ENCODE measurements at places on chromosomes 16 and 17.

DNA sequence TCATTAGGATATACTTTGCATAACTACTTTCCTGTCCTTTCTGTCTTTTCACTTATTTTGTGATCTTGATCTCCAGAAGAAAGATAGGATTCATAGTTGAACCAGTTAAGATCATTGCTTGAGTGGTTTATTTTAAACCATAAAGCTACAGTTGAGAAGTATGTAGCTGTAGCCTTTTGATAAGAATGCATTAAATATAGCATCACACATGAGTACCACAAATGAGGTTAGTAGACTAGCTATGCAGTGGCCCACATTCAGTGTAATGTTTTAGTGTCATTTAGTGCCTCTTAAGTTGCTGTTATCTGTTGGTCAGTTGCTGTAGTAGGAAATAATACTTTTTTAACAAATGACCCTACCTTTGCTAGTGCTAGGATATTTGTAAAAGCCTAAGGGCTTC is 1.3 kb downstream of the NLK start:
- no peak for DNase-seq

DNA sequence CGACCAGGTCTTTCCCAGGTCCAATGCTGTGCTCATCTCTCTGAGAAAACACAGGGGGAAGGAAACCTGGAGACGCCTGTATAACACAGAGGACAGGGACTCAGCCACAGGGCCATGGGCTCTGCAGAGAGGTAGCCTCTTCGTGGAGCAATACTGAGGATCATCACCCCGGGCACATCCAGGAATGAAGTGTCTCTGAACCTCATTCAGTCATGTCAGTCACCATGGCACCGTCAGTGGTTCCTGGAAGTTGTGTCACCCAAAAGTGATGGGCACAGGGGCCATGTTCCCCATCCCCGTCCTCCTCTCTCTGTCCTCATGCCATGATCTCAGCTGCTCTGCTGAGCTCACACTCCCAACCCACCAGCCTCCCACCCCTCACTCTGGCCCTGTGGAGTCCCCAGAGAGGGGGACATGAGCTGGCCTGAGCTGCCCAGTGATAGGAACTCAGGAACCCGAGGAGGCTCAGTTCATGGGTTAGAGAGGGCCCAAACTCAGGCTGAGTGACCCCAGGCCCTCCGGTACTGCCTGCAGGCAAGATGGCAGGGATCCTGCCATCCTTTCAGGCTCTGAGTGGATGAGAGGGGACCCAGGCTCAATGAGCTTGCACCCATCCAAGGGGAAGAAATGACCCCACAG is 53.4 kb downstream of the PITPNM3 start:
- DNase-seq = no peak

DNA sequence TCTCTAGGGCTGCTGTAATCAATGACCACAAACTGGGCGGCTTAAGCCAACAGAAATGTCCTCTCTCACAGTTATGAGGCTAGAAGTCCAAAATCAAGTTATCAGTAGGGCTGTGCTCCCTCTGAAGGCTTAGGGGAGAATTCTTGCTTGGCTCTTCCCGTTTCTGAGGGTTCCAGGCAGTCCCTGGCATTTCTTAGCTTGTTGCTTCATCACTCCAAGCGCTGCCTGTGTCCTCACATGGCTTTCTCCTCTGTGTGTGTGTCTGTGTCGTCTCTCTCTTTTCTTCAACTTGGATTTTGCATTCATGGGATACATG is 13.7 kb upstream of the CDC42EP4 start:
- no peak for DNase-seq

- peak; percentile 81 for DNase-seq
These were observed 4.2 kb downstream of the TRADD start for GRCh38 chr16:67155295-67156142.

DNA sequence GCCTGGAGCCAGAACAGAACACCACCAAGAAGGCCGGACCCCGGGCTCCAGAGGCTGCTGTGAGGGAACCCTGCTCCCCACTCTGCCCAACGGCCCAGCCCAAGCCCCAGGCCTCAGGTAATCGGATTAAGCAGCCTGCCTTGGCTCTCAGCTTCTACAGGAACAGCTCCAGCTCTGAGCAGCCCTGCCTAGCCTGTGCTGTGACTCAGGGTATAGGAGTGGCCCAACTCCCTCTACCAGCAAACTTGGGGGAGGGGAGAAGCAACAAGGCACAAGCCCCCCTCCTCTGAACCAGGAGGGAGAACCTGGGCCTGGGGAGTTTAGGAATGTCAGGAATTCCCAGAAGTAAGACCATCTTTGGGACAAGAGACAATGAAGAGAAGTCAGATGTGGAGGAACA is 849 bp upstream of the SOX15 start:
- DNase-seq = no peak

DNA sequence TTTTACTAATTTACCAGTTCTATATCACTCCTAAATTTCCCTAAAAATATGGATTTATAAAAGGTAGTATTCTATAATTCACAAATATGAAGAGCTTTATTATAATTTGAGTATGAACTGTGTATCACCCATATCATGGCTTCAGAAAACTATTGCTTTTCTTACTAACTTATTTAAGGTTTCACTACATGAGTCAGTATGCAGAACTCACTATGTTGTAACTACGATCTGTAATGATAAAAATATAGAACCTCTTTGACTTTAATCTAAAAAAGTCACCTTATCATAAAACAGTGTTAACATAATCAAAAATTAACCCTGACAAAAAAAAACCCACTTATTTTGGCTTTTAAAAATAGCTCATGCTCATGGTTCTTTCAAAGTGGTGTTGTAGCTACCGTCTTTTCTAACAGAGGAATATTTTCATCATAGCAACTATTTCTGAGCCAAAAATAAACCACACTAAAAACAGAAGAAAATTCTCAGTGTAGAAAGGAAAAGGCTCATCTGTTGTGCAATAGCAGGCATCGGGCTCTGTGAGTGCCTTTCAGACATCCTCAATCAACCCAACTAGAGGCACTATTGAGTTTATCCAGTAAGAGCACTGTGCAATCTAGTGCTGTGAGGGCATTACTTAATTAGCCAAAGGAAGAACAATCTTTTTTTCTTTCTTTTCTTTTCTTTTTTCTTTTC is 42.1 kb downstream of the ITGAM start:
- peak; percentile 10 for DNase-seq

GRCh38 chr16:83345846-83346640 is 461.7 kb upstream of the HSBP1 start:
- DNase-seq = no peak

- DNase-seq = no peak
These were observed 32.3 kb downstream of the SMIM36 start for GRCh38 chr17:55478971-55479370.

GRCh38 chr17:15914400-15915170 is 30.3 kb upstream of the ADORA2B start:
- no peak for DNase-seq

- peak; percentile 40 for DNase-seq
These were observed 36.0 kb downstream of the OSBPL7 start for GRCh38 chr17:47785538-47786123.
